Foreskin keratinocyte (primary cell): ENCODE measurements at places on chromosomes 11 and 22. TPM values are rescaled to one million over a fixed set of nuclear protein-coding genes. Genes with fewer than 3 reads are reported as not detected.

DNA sequence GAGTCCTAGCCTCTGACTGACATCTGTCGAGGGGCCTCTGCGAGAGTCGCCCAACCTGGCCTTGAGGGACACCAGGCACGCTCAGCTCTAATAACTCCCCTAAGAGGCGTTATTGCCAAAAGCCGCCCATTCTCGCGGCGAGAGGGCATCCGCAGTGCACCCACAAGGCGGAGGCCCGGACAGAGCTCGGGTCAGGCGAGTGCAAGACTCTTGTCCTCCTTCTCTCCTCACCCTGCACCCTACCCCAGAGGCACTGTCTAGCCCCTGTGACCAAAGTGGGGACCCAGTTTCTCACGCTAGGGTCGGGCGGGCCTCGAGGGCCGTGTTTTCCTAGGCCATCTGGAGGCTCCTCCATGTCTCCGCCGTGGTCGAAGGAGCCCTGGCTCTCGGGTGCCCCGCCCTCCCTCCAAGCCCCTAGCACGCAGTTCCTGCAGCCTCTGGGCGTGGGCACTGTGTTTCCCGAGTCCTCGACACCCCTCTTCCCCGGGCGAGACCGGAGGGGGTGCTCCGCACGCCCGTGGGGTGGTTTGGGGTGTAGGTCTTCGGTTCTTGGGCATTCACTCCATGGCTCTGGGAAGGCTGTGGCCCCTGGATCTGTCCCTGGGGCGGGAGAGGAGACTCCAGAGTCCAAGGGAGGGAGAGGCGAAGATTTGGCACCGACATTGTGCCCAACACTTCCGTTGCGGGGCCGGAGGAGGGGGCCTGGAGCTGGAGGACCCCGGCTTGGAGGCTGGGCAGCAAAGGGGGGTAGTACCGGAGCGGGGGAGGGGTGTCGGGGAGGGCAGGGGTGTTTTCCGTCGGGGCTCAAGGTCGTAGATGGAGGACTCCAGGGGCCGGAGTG is 1.0 kb downstream of the CHRM4 start:
- no peak for DNase-seq

GPR83 gene
- not detected in 2 replicates for total RNA-seq

OR51A7 gene
- total RNA-seq = not detected in 2 replicates

GRCh38 chr22:27213766-27214581 is 556.6 kb downstream of the MIAT start:
- DNase-seq = no peak

B4GALNT4 gene
- 12.7 and 28.4 TPM in 2 replicates for total RNA-seq

- no peak for DNase-seq
Observed at GRCh38 chr11:22715971-22716370, 49.6 kb downstream of the GAS2 start.

DNA sequence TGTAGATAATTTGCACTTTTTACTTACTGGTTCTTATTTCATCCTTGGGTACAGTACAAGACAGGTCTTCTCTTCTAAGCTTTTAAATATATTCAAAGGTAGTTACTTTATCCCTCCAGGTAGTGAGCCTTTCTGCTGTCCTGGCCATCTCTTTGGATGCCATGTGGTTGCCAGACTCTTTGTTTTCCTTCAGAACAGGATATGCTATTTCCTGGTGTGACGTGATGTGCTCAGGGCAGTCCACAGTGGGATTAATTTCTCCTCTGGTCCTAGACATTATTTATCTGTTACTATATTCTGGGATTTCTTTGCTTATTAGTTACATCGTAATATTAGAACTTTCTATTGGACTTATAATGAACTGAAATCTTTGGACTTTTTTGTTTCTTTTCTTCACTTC is 63.7 kb downstream of the PPP6R3 start:
- no peak for DNase-seq

GRCh38 chr11:74773476-74773875 is 24.8 kb downstream of the RNF169 start:
- DNase-seq = no peak

GRCh38 chr11:1310772-1311468 is 1.5 kb upstream of the TOLLIP start:
- no peak for DNase-seq

DNA sequence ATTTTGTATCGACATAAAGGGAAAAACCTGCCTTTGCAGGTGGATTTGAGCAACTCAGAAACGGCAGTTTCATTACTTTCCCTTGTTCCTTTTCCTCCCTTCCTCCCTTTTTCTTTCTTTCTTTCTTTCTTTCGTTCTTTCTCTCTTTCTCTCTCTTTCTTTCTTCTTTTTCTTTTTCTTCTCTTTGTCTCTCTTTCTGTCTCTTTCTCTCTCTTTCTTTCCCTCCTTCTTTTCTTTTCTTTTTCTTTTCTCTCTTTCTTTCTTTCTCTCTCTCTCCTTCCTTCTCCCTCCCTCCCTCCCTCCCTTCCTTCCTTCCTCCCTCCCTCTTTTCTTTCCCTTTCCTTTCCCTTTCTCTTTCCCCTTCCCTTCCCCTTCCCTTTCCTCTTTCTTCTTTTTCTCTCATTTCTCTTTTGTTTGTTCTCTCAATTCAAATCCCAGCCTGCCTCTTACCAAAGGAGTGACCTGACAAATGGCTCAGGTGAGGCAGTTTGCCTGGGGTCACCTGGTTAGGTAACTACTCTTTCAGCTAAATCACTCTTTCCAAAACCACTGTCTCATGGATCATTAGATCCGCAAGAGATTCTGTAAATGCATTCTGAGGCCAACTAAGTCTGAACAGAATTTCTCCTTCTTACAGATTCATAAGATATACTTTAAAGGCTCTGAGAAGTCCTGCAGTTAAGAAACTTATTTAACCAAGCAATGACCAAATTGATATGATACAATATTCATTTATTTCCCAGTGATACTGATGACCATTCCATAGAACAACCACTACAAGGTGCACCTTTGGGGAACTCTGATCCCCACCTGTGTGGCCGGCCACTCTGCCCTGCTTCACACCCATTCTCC is 75.3 kb downstream of the MYO18B start:
- no peak for DNase-seq

GRCh38 chr22:28703436-28703835 is 23.8 kb upstream of the TTC28 start:
- no peak for DNase-seq

GRCh38 chr22:49317369-49317768 is 510.3 kb downstream of the BRD1 start:
- DNase-seq = no peak

IGF2 gene
- total RNA-seq = under 0.01 and 0.14 TPM in 2 replicates

EMID1 gene
- not detected in 2 replicates for total RNA-seq

LRRC32 gene
- total RNA-seq = 0.03 TPM in 1 of 2 replicates, not detected in the other

C11orf97 gene
- not detected in 2 replicates for total RNA-seq

- no peak for DNase-seq
Observed at GRCh38 chr11:92436034-92436920, 211.7 kb downstream of the FAT3 start.

GRCh38 chr11:68890490-68891231 is 13.0 kb downstream of the MRPL21 start:
- DNase-seq = no peak

- DNase-seq = no peak
Observed at GRCh38 chr11:47994417-47994816, 14.1 kb downstream of the PTPRJ start.

KCNE3 gene
- total RNA-seq = 0.07 TPM in 2 replicates

NXPE4 gene
- not detected in 2 replicates for total RNA-seq

GRCh38 chr11:113954235-113954634 is 20.7 kb upstream of the HTR3A start:
- no peak for DNase-seq

GRCh38 chr22:45271667-45272201 is 13.0 kb upstream of the UPK3A start:
- DNase-seq = no peak

GRCh38 chr11:120633616-120634393 is 122.3 kb downstream of the GRIK4 start:
- DNase-seq = no peak

CALCB gene
- total RNA-seq = not detected in 2 replicates

- DNase-seq = no peak
Observed at GRCh38 chr22:32324505-32325415, 32.9 kb upstream of the RFPL3 start.
